ENCODE measurements at places on chromosomes 11 and 22.

DNA sequence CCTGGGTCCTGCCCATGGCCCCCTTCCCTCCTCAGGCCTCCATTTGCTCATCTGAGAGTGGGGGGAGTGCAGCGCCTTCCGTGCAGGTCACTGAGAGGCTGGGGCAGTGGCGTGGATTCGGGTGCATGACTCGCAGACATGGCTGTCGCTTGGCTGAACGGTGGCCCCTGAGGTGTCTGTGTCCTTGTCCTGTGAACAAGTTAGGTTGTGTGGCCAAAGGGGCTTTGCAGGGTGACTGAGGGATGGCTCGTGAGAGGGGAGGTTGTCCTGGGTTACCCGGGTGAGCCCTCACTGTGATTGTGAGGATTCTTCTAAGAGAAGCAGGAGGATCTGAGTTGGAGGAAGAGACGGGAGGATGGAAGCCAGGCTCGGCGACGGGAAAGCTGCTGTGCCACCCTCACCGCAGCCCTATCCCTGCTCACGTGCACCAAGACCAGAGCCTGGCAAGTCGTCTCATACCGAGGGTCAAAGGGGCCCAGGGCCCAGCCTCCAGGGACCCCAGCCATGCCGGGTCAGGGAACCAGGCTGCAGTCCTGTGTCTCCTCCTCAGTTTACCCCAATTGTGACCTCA lies 79.1 kb downstream of the KCNQ1 start:
- DNase-seq, result no peak

GRCh38 chr11:118697346-118697745 lies 17.9 kb upstream of the TREH start:
- no peak for DNase-seq

DNA sequence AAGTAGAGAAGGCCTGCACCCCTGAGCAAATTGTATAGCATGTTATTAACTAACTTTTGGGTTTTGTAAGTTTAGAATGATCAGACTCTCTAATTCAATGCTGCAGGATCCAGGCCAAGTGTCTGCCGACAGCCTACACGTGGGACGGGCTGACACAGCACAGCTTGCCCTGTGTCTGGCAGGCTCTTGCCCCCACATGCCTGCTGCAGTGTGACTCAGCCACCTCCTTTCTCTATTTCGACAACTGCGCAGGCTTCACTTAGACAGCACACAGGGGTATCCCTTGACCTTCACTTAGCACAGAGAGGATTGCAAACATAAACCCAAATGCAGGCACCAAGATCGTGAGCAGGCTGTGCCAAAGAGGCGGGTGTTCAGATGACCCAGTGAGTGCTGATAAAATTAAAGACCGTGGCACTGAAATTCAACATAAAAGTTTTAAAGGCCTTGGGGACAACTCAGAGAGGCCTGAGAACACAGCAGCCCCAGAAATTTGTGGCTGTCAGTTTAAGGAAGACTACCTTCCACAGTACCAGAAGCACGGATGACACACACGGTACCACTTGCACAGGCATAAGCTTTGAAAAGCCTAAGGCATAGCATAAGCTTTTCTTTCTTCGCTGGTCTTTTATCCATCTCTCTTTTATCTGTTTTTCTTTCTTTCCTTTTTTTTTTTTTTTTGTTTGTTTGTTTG lies 37.8 kb downstream of the SCN3B start:
- peak; percentile 41 for DNase-seq

DNA sequence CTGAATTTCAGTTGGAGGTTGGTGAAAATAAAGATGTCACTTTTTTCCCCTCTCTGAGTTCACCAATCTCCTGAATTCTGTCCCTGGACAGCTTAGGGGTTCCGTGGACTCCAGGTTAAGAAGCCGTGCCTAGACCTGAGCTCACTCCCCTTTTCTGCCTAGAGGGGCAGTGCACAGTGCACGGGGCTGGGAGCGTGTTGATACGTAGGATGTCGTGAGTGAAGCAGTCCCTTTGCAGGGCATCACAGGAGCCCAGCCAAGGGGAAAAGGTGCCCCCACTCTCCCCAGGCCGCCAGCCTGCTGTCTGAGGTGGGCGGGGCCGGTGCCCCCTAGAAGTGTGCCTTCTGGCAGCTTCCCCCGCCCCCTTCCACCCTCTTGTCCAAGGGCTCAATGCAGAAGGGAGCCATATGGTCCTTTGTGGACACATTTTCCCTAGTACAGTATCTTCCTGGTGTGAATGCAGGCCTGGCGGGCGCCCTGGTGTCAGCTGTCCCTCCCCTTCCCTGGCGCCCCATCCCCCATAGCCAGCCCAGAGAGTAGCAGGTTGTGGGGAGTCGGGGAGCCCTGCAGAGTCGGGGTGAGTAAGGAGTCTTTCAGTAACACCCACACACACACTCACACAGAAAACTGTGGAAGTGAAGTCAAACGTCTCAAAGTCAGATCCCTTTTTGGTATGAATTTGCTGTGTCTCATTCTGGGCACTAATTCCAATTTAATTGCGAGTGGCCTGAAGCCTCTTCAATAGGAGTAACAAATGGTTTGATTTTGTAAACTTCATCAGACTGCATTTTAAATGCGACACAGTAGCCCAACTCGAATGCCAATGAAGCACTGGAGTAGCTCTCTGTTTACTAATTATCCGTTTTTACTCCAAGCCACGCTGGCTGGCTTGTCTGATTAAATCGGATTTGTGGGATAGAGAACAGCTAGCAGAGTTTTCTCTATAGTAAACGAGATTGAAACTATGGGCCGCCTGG lies 67.5 kb upstream of the NNMT start:
- no peak for DNase-seq

- no peak for DNase-seq
Observed at GRCh38 chr22:45376009-45376408, 37.4 kb downstream of the SMC1B start.

DNA sequence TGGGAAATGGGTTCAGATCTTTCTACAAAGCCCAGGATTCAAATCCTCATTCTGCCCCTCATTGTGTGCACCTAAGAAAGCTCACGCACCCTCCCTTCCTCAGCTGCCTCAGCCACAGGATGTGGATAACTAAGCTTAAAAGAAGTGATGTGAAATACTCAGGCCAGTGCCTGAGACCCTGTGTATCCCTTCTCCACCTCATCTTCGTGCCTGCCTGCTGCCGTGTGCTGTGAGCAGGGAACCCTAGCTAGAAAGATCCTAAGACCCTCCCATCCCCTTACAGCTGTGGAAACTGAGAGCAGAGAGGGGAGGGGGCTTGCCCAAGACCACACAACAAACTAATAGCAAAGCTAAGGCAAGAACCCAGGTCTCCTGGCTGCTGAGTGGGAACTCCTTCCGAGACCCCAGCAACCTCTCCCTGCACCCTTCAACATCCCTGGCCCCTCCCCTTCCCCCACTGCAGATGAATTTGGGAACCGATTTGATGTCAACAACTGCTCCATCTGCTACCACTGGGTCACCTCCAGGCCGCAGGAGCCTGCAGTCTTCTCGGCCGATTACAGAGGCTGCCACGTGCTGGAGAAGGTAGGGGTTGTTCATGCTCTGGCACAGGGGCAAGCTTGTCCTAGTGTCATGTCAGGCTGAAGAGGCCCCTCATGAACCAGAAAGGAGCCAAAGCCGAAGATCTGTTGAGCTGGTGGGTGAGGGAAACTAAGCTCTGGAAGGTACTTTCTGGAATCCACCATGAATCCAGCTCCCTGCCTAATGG lies 1.5 kb downstream of the ZP1 start:
- no peak for DNase-seq

DNA sequence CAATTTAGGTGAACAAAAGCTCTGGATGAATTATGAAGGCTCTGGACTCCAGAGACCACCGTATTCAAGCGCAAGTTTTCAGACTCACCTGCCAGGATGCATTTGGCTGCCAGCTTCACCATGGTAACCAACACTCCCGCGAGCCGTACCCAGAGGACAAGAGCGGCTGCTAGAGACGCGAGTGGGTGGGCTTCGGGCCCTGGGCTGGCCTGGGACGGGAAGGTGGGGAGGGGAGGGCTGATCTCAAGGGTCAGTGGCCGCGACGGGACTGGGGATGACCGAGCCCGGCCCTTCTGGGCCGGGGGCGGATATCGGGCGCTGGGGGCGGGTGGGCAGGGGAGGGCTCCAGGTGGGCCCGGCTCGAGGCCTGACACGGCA lies 344 bp downstream of the IFT27 start:
- DNase-seq, result peak; percentile 22

- DNase-seq, result no peak
Observed at GRCh38 chr11:126465573-126466188, 110.2 kb downstream of the ST3GAL4 start.

GRCh38 chr11:118143661-118144185 lies 8.9 kb downstream of the SCN4B start:
- DNase-seq, result no peak

GRCh38 chr11:80719292-80719646 lies 1278.4 kb upstream of the TENM4 start:
- no peak for DNase-seq

- no peak for DNase-seq
Observed at GRCh38 chr11:124890683-124891372, 6.8 kb downstream of the ROBO4 start.

DNA sequence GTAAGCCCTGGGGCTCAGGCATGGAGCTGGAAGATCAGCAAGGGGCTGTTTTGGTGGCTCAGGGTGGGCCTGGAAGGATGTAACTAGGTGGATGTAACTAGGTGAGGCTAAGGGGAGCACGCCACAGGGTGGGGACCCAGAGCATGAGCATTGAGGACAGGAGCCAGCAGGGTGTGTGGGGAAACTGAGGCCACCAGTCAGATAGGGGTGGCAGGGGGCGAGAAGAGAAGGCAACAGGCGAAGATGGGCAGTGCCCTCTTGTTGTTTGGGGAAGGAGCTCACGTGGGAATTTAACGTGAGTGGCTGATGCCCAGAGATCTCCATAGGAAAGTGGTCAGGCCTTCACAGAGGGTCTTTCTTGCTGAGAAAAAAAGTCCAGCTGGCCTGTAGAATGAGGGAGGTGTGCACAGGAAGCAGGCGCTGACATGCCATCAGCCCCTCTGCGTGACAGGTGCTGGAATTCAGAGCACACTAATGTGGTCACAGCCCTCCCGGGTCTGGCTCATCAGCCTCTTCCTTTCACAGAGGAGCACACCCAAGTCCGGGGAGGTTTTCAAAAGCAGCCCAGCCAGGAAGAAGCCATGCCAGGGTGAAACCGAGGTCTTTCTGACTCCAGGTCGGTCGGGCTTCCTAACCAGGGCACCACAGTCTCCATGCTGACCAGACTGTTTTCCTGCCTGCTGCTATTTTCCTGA lies 54.6 kb upstream of the PAX6 start:
- no peak for DNase-seq

DNA sequence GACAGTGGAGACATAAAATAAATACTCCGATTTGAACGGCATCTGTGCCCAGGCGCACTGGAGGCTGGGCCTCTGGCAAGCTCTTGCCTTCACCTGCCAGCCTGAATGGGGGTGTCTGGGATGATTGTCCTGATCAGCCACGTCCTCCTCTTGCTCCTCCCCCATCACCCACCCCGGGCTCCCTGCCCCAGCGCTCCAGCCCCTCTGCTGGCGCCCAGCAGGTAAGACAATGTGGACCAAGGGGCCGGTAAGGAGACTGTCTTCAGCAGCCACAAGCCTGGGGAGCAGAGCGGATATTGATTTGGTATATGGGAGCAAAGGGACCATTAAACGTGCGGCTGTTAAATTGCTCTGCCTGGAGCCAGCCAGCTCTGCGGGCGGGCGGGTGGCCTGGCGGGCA lies 24.9 kb downstream of the WNT11 start:
- DNase-seq, result no peak

GRCh38 chr11:128891913-128892398 lies 800 bp downstream of the KCNJ5 start:
- no peak for DNase-seq

- DNase-seq, result no peak
Observed at GRCh38 chr11:86625544-86625943, 46.9 kb downstream of the ME3 start.

- DNase-seq, result no peak
Observed at GRCh38 chr11:59284773-59285129, 72.0 kb upstream of the MPEG1 start.

GRCh38 chr22:39133871-39134270 lies 18.6 kb downstream of the CBX7 start:
- no peak for DNase-seq

DNA sequence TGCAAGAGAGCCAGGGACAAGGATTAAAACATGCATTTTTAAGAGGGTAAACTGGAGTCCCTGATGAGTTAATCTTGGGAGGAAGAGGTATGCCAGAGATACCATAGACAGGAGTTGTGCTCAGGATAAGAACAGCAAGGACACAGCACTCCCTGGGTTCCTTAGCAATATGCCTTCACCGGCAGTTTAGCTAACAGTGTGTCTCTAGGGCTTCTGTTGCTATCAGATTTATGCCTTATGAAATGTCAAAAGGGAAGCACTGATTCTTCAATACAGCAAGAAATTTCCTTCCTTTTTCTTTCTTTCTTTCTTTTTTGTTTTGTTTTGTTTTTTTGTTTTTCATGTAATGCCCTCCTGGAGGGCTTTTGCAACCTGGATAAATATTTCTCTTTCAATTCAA lies 71.3 kb upstream of the LARGE1 start:
- DNase-seq, result no peak

DNA sequence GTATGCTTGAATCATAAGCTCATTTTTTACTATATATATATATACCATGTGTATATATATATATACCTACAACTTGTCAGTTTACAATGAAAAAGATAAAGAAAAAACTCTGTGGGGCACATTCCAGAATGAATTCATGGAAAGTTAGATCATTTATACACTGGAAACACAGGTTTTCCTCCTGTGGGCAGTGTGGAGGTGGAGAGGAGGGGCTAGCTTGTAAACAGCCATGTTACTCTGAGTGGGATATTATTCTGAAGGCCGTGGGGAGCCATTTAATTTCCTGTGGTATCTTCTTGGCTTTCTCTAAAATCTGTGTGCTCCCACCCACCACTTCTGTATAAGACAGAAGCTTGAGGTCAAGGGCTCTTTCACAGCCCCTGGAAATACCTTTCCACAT lies 273.4 kb upstream of the MTNR1B start:
- no peak for DNase-seq

Data from choroid plexus epithelial cell (primary cell).